ENCODE measurements at places on chromosomes 7 and 10.

DNA sequence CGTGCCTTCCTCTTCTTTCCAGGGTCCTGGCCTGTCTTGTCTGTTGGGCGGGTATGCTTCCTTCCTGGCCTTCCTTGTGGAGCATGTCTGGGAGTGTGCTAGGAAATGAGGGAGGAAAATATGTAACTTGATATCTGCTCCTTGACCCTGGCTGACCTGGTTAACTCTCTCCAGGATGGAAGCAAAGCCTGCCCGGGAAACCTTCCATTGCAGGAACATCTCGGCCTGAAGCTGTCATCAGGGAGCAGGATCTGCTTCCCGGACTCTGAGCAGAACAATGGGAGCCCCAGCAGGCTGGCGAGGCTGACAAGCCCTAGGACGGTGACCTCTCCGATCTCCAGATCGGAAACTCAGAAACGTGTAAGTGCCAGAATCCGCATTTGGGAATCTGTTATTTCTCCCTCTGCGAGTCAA lies 340.3 kb downstream of the FRMD4A start:
- no peak for DNase-seq

DNA sequence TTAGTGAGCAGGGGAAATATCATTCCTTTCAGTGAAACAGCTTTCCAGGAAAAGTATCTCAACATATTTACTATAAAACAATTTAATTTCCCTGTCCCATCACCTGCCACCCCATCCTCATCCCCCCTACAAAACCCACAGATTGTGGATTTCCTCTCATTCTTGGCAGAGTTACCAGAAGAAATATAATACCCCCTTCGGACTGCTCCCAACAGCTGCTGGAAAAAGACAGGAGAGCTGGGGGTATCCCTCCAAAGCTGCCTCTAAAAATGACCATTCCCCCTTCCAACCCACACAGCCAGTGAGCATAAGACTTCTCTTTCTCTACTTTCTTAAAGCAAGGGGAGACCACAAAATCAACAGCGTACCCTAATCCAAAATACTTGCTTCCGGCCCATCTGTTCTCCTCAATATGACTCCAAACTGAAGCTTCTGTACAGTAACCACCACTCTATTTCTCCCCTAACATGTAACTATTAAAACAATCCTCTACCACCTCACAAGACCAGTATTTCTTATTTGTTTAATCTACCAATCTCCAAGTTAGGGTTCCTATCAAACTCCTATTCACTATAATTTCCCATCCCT lies 7.8 kb downstream of the FBXW4 start:
- no peak for DNase-seq

DNA sequence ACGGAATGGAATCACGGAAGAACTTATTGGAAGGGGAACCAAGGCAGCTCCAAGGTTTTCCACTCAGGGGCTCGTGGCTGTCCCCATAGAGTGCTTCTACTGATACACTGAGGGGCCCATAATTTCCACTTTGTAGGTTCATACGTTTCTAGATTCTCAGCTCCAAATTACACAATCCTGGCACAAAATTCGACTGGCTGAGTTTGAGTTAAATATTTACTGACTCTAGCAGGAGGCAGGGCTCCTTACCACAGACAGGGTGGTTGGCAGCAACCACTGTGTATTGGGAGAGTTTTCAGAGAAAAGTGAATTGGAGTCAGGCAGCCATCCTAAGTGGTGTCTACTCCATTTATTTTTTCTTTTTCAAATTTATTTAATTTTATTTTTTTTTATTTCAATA lies 55.4 kb upstream of the SEC61G start:
- no peak for DNase-seq

GRCh38 chr10:93435621-93436397 lies 46.3 kb downstream of the MYOF start:
- DNase-seq: no peak

- peak; percentile 2 for DNase-seq
These were observed 87.9 kb upstream of the PLXDC2 start for GRCh38 chr10:19728376-19728775.

GRCh38 chr7:104650991-104651640 lies 322.7 kb downstream of the LHFPL3 start:
- DNase-seq: no peak

DNA sequence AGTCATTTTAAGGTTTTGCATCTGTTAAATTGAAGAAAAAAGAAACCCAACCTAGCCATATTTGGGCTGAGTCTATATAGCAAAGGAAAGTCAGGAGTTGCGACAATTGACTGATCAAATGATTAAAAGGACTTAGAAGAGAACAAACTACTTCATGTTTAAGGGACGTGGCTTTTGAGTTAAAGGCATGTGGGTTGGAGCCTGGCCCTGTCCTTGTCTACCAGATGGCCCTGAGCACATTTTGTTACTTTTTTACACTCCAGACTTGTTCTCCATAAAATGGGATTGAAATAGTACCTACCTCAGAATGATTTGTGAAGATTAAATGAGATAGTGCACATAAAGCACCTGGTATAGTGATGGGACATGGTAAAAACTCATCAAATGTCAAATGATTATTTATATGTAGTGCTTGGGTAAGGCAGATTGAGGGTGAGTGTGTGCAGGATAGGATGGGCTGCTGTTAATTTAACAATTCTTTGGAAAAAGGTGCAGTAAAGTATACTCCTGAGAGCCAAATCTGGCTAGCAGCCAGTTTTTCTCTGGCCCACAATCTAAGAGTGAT lies 168.3 kb downstream of the KIF20B start:
- no peak for DNase-seq

GRCh38 chr7:11193131-11193867 lies 219.6 kb downstream of the PHF14 start:
- DNase-seq: no peak

DNA sequence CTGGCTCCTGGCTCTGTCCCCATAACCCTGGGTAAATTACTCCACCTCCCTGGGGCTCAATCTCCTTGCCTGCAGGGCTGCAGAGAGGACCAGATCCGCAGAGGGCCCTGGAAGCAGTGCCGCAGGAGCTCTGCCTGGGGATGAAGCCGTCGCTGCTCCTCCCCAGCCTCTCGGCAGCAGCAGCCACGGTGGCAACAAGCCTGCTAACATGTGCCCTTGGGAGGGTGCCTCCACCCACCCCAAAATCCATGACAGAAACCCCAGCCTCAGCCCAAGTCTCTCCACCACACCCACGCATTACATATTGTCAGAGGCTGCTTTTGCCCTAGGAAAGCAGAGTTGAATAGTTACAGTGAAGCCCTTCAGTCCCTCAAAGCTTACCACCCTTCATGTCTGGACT lies 486.4 kb upstream of the FOXK1 start:
- DNase-seq: no peak

- DNase-seq: no peak
These were observed 34.8 kb downstream of the ZMIZ1 start for GRCh38 chr10:79103585-79103984.

- no peak for DNase-seq
These were observed 12.5 kb downstream of the ATXN7L1 start for GRCh38 chr7:105863876-105864275.

GRCh38 chr10:88070080-88070880 lies 206.9 kb downstream of the PTEN start:
- DNase-seq: no peak

- DNase-seq: no peak
These were observed 53.9 kb downstream of the SYPL1 start for GRCh38 chr7:106057962-106058927.

GRCh38 chr10:104638861-104639589 lies 2.1 kb upstream of the SORCS3 start:
- peak; percentile 60 for DNase-seq

- DNase-seq: no peak
These were observed 975.4 kb upstream of the ZNF722 start for GRCh38 chr7:63023182-63023787.

All from NCI-H82 (cell line).